T-cell (primary cell): ENCODE measurements at places on chromosomes 7 and 10.

- no peak for DNase-seq
Measured at GRCh38 chr10:126475074-126475691, 86.9 kb upstream of the ADAM12 start.

- DNase-seq: no peak
Measured at GRCh38 chr10:116274064-116274904, 1.3 kb upstream of the GFRA1 start.

DNA sequence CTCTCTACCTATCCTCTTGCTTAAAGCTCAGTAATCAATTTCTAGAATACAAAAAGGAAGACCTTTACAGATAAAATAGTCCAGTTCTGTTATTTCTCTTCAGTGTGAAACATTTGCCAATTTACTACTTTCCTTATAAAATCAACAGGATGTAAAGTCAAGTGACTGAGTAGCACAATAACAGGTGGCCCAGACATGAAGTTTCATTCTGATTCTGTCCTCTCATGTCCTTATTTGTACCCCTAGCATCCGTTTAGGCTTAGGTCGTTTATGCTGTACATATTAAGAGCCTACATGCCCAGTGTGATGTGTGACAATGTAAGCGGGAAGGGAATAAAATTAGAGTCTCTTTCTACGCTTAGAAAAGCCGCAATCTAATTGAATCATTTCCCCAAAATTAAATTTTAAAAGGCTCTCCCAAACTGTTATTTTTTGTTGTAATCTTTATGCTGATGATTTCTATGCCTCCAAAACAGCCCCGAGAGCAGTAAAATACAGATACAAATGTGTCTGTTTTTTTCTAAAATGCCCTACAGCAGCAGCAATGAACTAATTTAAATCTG lies 29.1 kb downstream of the EPC1 start:
- no peak for DNase-seq

- no peak for DNase-seq
Measured at GRCh38 chr10:127012071-127012768, 107.0 kb downstream of the DOCK1 start.

GRCh38 chr10:21715531-21716195 lies 181.6 kb downstream of the MLLT10 start:
- DNase-seq: no peak

DNA sequence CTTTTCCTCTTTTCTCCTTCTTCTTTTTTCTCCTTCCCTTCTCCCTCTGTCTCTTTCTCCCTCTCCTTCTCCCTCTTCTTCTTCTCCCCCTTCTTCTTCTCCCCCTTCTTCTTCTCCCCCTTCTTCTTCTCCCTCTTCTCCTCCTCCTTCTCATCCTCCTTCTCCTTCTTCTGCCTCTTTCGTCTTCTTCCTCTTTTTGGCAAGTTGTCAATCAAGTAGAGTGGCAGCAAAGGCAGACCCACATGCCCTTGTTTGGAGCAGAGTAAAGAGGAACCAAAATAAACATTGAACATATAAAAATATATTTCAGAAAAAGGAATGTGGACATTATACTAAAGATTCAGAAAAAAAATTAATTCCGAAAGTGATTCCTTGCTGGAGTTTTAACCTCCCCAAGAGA lies 59.6 kb upstream of the ZNF33B start:
- DNase-seq: no peak

DNA sequence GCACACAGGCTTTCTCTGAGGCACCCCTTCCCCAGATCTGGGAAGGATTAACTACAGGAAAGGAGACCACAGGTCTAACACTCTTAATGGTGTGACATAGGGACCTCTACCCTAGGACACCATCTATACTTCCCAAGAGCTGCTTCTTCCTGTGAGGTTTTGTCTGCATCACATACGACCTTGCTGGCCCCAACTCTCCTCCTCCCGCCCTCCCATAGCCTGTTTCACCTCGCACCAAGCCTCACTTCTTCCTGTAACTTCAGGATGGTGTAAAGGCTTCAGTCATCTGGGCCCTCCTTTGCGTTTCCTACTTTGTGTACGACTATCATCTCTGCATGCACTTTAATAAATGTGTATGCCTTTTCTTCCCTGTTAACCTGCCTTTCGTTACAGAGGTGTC lies 274.3 kb downstream of the KLF6 start:
- DNase-seq: no peak

DNA sequence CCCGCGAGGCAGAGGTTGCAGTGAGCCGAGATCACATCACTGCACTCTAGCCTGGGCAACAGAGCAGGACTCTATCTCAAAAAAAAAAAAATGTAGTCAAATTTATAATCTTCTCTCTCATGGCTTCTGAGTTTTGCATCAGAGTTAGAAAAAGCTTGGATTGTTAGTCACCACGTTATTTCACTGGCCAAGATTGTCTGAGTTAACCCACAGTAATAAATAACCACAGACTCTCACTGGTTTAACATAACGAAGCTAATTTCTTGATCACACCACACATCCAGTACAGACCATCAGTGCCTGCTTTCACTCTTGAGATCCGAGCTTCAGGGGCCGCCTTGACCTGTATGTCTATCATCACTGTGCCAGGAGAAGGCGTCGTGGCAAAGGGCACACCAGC lies 116.8 kb upstream of the JCAD start:
- no peak for DNase-seq

GRCh38 chr10:130491693-130492050 lies 355.5 kb downstream of the GLRX3 start:
- DNase-seq: no peak

- DNase-seq: no peak
Measured at GRCh38 chr7:151095828-151096475, 9.7 kb downstream of the AGAP3 start.

DNA sequence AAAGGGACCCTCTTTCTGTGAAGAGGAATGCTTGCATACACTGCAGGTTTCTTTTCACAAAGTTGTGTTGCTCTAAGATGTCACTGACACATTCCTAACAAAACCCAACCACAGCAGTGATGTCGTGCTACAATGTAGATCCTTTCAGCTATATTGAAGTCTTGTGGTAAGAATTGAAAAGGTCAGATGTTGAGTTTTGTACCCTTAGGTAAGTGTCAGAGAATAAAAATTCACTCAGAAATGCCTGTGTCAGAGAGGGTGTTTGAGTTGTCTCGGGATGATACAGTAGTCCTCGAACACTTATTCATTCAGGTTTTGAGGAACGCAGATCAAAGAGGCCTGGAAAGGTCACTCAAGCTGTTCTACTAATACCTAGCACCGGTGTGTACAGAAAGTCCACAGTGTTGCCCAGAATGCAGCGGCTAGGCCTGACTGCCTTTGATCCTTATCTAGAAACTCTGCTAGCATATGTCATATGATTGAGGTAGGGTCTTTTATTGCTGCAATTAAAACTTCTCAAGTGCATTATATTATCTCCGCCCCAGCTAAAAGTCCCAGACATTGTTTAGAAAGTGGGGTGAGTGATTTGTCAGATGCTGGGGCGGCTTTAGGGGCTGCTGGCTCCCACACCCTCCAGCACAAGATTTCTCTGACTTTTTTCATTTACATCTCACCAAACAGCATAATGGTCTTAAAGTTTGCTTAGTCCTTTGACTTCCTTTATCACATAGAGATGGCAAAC lies 26.0 kb downstream of the RNF32 start:
- DNase-seq: no peak

DNA sequence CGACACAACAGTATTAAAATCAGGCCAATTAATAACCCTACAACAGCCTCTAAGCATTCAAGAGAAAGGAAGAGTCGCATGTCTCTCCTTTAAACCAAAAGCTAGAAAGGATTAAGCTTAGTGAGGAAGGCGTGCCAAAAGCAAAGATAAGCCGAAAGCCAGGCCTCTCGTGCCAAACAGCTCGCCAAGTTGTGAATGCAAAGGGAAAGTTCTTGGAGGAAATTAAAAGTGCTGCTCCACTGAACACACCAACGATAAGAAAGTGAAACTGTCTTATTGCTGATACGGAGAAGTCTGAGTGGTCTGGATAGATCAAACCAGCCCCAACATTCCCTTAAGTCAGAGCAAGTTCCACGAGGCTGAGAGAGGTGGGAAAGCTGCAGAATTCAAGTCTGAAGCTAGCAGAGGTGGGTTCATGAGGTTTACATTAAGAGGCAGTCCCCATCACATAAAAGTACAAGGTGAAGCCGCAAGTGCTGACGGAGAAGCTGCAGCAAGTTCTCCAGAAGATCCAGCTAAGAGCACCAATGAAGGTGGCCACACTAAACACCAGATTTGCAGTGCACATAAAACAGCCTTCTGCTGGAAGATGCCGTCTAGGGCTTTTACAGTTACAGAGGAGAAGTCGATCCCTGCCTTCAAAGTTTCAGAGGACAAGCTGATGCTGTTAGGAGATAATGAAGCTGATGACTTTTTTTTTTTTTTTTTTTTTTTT lies 194.8 kb downstream of the MAD1L1 start:
- DNase-seq: no peak

- no peak for DNase-seq
Measured at GRCh38 chr10:121058082-121058481, 206.9 kb downstream of the WDR11 start.

DNA sequence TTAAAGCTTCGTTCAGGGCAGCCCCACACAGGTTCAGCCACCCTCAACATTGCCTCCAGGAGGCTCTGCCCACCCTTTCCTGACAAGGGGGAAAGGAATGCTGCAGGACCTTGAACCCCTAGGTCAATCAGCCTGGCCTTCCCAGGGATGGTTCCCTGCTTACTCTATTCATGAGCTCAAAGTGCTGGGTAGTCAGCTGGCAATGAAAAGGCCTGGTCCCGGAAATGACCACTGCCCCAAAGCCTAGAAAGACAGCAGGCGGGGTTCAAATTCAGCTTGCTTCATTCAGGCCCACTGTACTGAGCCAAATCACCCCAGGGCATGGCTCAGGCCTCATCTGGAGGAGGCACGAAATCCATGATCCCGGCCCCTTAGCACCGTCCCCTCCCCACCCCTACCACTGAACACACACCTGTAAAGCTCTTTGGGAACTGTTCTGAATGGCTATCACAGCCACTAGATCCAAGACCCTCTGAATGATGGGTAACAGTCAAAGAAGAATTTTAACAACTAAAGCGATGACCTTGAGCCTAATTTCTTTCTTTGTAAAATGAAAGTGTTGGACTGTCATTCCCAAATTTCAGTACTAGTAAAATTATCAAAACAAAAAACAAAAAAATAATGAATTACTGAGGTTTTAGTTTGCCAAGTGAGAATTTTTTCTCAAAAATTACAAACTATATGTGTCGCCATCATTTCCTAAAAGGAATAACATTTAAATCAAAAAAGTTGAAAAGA lies 1.0 kb downstream of the URGCP start:
- DNase-seq: no peak

GRCh38 chr7:51545131-51545530 lies 228.5 kb upstream of the COBL start:
- no peak for DNase-seq

- DNase-seq: no peak
Measured at GRCh38 chr7:155201325-155202087, 96.2 kb upstream of the INSIG1 start.

DNA sequence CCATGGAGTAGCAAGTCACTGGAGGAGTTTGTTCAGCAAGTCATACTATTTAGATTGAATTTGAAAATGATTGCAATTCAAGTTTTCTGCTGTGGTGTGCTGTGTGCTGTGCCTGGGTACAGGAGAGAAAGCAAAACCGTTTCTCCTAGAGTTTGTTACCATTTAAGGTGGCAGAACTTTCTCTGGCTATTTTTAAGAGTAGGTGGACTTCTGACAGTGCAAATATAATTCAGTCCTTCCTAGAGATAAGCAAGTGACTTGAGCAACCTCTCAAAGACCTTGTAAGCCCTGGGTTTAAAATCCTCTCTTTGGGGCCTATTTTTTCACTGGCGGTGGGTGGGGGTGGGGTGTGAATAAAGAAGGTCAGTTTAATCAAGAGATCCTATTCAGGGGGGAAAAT lies 42.9 kb upstream of the FGL2 start:
- no peak for DNase-seq

GRCh38 chr10:118506671-118507590 lies 88.5 kb downstream of the PRLHR start:
- DNase-seq: no peak

- DNase-seq: no peak
Measured at GRCh38 chr7:75876126-75876881, 2.5 kb upstream of the RHBDD2 start.

- no peak for DNase-seq
Measured at GRCh38 chr7:92794831-92795230, 41.5 kb downstream of the CDK6 start.

DNA sequence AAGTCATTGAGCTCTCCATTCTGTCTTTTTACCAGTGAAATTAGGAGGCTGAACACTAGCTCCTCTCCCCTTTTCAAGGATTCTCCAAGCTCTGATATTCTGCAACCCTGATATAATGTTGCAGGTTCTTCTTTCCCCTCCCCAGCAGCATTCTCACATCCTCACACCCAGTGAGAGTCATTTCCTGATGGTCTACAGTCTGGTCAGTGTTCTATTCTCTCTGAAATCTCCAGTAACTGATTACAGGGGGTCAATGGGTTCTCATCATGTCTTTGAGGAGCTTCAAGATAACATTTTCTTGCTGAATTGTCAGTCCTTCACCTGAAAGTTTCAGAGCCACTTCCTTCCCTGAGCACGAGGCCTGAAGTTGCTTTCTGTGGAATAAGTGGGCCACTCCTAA lies 299.4 kb downstream of the PTEN start:
- DNase-seq: no peak

GRCh38 chr10:19247843-19248242 lies 199.2 kb downstream of the MALRD1 start:
- DNase-seq: no peak

DNA sequence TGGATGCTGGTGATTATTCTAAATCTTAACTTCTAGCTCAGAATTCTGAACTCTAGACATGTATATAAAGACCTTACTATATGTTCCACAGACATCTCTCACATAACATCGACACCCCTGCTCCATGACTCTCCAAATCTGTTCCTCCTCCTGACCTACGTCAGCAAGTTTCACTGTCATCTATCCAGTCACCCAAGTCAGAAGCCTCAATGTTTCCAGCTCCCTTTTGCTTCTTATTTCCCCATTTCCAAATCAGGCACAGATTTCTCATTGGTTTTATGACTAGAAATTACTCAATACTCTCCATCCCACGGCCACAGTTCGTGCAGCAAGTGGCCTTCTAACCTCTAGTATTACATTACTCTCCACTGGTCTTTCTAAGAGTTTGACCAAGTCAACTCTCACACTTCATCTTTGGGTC lies 28.5 kb downstream of the EPC1 start:
- no peak for DNase-seq
